ENCODE measurements at places on chromosomes 2 and 18.

- DNase-seq: no peak
These were observed 18.2 kb upstream of the DAW1 start for GRCh38 chr2:227853204-227853629.

DNA sequence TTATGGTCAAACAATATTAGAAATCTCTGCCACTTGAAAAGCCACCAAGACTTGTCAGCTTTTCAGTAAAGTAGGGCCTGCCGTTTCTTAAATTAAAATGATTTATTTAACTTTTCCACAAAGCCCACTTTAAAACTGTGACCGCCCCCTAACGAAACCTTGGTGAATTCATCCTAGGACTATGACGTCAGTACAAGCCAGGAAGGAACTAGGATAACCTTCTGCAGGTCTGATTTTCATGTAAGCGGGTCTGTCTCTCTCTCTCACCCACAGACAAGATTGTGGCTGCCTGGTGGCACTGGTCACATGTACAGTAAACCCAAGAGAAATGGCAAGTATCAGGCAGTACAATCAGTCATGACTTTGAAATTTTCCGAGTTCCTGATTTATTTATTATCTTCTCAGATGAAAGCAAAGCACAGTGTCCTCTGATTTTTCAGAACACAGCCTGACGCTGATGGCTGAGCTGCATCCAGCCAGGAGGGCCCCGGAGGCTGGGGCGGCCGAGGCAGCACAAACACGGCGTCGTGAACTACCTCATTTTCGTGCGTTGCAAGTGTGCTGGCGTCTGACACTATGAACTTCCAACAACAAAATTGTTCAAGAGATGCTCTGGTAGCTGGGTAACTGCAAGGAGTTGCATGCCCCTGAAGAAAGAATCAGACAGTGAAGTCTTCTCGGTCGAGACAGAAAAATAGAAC lies 18.9 kb downstream of the SALL3 start:
- no peak for DNase-seq

DNA sequence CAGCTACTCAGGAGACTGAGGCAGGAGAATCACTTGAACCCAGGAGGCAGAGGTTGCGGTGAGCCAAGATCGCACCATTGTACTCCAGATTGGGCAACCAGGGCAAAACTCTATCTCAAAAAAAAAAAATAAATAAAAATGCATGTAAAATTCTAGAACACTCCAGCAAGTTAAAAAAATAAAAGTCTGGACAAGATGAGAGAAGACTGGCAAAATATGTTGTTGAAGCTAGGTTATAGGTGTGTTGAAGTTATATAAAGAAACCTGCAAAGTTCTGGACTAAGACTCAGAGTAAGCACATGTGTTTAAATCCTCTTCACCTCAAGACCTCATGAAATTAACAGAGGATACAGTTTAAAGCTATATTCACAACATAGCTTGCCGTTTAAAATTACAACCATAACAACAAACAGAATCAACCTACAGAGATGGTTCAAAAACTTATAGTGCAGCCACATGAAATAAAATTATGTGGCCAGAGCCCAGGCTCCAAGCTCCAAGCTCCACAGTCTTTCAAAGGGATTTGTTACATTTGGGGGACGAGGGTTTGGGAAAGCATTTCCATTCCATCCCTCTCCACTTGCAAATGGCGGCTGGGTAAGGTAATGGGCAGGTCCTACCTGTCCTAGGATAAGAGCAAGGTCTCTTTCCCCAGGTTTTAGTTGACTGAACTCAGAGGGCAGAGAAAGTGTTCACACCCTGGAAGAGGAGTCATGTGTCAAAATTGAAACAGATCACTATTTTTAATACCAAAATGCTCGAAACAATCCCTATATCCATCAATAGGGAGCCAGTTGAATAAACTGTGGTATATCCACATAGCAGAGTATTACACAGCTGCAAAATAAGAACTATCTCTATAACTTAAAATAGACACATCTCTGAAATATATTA lies 59.9 kb upstream of the MYCN start:
- no peak for DNase-seq

- DNase-seq: no peak
These were observed 37.3 kb downstream of the DARS1 start for GRCh38 chr2:135948141-135948540.

GRCh38 chr2:43738257-43738656 lies 35.6 kb upstream of the DYNC2LI1 start:
- DNase-seq: no peak

GRCh38 chr2:189411860-189412259 lies 29.4 kb upstream of the WDR75 start:
- DNase-seq: no peak

DNA sequence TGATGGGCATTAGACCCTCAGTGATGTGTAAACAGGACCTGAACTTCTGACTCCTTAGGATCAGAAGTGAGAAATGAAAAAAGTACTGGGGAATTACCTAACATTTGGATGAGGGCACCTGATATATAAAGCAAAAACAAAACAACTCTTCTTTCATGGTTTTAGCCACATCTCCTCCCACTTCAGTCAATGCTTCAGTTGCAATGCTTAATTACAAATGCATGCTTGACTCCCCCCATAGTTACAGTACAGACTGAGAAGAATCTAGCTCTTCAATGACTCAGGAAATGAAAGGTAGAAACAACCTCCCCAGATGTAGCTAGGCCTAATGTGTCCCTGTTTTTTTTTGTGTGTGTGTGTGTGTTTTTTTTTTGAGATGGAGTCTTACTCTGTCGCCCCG lies 276.8 kb upstream of the POU3F3 start:
- DNase-seq: no peak

DNA sequence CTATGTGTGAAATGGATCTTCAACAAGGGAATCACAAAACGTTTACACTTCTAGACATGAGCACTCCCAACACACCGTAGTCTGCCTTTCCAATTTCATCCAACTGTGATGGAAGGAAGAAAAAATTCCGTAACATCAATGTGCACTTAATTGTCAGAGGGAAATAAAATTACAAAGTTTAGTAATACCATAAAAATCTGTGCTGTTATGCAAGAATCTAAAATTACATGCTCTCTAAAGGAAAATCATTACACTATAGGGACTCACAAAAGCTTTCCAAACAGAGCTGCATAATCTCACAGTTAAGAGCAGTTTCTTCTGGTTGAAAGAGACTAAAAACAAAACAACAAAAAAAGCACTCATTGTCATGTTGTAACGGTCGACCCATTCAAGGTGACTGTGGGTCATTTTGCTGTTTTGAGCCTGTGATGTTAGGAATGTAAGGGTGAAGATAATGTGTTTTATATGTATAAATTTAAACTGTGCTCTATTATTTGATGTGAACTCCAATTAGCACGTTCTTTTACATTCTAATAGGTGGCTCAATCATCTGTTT lies 698.0 kb downstream of the TDRD15 start:
- DNase-seq: no peak
